DMS53 (cell line): ENCODE measurements at places on chromosomes 12 and 14.

- no peak for DNase-seq
Measured at GRCh38 chr12:27344760-27345159, 12.1 kb downstream of the BMAL2 start.

DNA sequence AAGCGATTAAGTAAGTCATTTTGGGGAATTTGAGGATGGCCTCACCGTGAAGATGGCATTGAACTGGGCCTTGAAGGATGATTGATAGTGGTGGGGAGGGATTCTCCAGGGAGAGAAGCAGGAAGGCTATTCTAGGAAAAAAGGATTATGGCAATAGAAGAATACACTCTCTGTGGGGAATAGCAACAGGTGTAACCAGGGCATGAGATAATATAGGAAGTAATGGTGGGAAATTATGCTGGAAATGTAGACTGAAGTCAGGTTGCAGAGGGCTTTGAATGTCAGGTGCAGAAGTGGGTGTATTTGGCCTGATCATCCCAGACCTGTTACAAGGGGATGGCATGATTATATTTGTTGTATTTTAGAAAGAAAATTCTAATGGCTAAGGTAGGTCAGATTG, 4.6 kb upstream of the ANO4 start:
- no peak for DNase-seq

- DNase-seq = no peak
Measured at GRCh38 chr14:51719955-51720354, 68.2 kb downstream of the FRMD6 start.

- no peak for DNase-seq
Measured at GRCh38 chr12:81354327-81354932, 276.6 kb downstream of the ACSS3 start.

- peak; percentile 95 for DNase-seq
Measured at GRCh38 chr12:47896633-47897032, 8.2 kb downstream of the VDR start.

DNA sequence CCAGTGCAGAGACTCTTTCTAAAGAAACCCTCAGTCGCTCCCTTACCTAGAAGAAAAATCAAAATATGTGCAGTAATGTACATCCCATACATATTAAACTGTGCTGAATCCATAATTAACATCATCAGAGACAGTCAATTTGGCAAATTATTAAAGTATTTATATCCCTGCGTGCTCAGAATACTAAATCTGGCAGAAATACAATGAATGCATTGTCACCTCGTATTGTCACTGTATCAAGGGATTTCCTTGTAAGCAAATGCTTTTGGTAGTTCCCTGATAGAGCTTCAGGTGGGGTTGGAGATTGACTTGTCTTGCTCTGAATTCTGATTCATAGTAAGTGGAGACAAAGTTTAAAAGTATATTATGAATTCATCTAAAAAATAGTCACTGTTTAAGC, 319.1 kb downstream of the PPFIA2 start:
- DNase-seq = no peak

GRCh38 chr12:76784600-76785051, 20.7 kb downstream of the ZDHHC17 start:
- DNase-seq = no peak

GRCh38 chr14:76909266-76909665, 83.1 kb downstream of the LRRC74A start:
- DNase-seq = no peak

- DNase-seq = no peak
Measured at GRCh38 chr12:110923692-110924334, 3.4 kb upstream of the MYL2 start.

DNA sequence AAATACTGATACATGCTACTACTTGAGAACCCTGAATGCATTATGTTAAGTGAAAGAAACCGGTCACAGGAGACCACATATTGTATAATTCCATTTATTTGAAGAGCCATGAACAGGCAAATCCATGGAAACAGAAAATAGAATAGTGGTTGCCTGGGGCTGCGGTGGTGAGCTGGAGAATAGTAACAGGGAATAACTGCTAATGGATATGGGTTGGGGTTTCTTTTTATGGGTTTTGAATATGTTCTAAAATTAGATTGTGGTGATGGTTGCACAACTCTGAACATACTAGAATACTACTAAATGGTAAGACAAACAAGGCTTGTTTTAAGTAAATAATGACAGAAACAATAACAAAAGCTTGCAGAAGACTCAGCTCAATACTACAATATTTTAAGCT, 293.0 kb downstream of the BTG1 start:
- peak; percentile 45 for DNase-seq

- DNase-seq = peak; percentile 37
Measured at GRCh38 chr12:17528394-17528793, 561.6 kb downstream of the RERGL start.

DNA sequence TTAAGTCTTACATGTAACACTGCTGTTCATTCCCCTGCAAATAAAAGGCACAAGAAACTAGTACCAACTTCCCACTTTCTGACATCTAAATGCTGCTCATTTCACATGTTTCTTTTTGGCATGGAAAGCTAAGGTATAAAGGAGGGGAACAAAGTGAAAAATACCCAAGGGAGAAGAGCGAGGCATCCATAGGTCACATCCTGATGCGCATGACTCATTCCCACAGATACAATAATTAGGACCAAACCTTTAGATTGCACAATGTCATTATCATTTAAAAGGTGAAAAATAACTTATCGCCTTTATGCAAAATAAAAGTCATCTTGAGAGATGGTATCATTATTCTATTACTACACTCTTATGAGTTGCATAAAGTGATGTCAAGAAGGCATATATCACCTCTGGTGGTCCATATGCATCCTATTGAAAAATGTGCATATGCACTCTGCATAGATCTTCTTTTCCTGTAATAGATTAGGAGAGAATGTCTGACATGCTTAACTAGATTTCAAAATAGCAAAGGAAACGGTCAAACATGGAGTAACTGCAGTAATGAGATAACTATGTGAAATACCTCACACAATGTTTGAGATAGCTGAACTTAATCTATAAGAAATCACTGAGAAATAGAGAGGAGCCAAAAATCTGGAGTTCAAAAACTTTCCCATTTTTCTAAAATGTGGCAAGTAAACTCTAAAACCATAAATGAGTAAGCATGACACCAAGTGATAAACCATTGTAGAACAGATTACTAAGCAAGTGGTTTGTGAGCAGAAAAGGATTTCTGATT, 382.5 kb upstream of the TMTC1 start:
- no peak for DNase-seq

- DNase-seq = no peak
Measured at GRCh38 chr14:85190251-85190650, 339.7 kb upstream of the FLRT2 start.

DNA sequence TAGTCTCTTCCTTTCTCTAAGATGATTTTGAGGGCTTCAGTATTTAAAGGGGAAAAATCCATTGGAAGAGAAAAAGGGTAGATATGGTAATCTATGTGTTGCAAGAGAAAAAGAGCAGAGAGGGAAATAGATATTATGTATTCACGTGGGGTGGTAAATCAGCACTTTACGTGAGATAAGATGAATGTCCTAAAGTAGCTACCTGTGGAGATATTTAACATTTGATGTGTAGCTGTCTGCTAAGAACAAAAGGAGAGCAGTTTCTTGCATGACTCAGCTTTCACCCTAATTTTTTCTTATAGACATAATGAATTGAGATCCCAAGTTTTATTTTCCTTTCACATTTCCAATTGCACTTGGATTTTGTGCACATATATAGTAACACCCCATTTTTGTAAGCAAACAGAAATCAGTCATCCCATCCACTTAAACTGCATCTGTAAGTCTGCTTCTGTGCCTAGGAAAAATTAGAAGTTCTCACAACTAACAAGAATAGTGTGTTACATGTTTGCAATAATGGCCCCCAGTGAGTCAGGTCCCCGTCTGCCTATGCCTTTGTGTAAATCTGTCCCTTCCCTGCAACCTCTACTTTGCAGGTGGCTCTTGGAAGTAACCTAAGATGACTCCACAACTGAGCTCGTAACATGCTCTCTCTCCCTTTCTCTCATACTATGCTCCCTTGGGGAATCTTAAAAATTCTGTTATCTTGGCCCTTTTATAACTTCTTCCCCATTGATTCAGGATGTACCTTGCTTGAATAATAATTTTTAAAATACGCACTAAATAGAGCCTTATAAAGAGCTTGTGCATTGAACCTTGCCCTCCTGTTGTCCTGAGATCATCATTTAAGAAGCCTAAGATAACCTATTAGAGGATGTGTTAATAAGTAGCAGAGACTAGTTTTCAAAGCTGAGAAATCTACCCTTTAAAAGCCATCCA, 3.7 kb downstream of the TMTC3 start:
- no peak for DNase-seq

DNA sequence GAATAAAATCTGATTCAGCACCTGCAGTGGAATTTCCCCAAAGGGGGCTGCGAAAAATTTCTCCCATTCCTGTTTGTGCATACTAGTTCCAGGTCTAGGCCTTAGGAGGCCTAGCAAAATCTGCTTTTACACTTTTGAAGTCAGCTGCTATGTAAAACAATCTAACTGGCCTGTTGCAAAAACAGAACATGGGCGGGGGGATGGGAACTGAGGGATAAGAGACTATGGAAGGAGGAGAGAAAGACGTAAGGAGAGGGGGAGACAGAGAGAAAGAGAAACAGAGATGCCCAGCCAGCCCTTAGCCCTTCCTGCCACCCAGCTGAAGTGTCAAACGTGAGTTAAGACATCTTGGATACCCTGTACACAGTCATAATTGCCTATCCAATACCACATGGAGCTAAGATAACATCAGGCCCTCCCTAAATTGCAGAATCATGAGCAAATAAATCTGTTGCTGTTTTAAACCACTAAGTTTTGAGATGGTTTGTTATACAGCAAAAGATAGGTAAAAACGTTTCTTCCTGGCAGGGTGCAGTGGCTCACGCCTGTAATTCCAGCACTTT, 45.6 kb downstream of the SPTLC2 start:
- no peak for DNase-seq

DNA sequence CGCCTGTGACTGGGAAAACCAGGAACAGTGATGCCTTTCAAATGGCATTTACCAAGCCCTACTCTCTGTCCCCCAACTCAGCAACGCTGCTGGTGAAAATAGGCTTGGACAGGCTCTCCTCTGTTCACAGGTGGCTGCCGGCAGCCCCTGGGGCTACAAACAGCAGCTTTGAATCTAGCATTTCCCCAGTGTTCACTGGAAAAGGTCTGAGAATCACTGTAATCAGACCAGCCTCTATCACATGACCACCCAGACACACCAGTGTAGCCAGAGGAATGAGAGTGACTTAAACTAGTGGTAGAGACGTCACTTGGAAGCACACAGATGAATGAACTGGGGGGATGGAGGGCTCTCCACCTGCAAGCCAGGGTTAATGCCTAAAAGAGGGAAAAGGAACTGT, 151.8 kb downstream of the FOXN3 start:
- no peak for DNase-seq

DNA sequence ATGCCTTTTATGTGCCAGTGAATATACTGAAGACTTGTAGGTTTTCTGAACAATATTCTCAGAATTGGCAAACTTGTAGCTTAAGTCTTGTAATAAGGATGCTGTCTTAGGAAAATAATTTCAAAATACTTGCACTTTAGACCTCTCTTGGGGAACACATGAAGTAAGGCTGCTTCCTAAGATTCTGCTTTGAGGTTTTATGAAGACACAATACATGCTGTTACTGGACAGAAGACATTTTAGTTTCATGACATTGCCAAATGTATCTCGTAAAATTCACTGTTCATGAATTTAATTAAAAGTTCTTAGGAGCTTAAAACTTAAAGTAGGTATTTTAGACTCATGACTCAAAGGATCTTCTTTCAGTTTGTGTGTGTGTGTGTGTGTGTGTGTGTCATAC, 80.7 kb downstream of the RAD51B start:
- no peak for DNase-seq

DNA sequence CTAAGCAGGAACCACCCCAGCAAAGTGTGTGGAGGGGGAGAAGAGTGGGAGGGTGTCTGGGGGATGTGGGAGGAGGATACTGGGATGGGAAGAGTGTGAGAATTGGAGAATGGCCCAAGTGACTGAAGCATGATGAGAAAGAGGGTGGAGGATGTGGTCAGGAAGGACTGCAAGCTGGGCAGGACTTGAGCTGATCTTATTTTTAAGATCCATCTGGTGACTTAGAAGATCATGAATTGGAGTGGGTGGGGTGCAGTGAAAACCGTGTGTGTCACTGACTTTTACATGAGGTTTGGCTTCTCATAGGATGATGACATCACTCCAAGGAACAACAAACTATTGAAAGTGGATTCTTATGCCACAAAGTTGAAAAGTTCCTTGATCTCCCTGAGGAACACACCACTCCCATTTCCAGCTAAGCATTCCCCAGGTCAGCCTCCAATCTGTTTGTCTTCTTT, 287.5 kb downstream of the GALC start:
- DNase-seq = no peak

DNA sequence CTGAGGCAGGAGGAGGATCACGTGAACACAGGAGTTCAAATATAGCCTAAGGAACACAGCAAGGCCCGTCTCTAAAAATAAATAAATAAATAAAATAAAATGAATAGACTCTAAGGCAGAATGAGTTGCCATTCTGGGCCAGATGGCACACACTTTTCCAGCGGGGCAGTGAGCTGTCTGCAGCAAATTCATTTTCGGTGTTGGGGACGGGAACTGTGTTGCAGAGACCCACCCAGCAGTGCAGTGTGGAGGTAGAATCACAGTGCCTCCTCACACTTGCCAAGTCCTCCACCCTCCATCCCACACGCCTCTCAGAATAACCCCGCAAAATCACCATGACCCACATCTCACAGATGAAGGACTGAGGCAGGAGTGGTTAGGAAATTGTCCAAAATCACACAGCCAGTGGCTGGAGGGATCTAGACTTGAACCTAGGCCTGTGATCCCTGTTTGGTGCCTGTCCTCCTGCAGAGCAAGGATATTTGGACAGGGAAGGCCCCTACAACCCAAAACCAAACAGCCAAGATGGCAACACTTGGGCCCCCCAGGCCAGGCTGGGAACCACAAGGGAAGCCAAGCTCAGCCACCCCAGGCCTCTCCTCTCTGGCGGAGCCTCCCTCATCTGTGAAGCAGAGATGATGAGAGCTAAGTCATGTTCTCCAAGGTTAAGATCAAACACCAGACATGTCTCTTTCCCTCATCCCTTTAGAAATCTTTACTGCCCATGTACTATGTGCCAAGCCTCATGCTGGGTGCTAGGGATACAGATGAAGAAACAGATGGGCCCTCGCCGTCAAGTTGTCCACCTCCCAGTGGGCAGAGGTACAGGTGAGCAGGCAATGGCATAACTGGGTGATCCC, 152.7 kb downstream of the DPF3 start:
- no peak for DNase-seq

DNA sequence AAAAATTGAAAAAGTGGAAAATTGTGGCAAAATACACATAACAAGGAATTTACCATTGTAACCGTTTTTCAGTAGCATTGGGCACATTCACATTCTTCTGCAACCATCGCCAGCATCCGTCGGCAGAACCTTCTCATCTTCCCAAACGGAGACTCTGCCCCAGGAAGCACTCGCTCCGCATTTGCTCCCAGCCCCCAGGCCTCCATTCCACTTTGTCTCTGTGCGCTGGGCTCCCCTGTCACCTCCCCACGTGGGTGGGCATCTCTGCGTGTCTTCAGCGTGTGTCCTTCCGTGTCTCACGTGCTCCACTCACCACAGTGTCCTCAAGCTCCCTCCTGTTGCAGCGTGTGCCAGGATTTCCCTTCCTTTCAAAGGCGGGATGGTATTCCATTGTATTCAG, 9.9 kb downstream of the GPR132 start:
- DNase-seq = no peak

- no peak for DNase-seq
Measured at GRCh38 chr12:48366131-48366530, 15.4 kb upstream of the ZNF641 start.
